ENCODE measurements at places on chromosomes 7 and 10. TPM values are rescaled to one million over a fixed set of nuclear protein-coding genes. Genes with fewer than 3 reads are reported as not detected.

The GPR15LG gene
- total RNA-seq, result not detected

The ITIH2 gene
- total RNA-seq, result not detected

The ELAPOR2 gene
- total RNA-seq, result 3.3 TPM

The SFR1 gene
- total RNA-seq, result 15.2 TPM

The SCRN1 gene
- total RNA-seq, result 50.3 TPM

The CUEDC2 gene
- total RNA-seq, result 51.8 TPM
